ENCODE measurements at places on chromosomes 3 and 15. TPM values are rescaled to one million over a fixed set of nuclear protein-coding genes. Genes with fewer than 3 reads are reported as not detected.

DNA sequence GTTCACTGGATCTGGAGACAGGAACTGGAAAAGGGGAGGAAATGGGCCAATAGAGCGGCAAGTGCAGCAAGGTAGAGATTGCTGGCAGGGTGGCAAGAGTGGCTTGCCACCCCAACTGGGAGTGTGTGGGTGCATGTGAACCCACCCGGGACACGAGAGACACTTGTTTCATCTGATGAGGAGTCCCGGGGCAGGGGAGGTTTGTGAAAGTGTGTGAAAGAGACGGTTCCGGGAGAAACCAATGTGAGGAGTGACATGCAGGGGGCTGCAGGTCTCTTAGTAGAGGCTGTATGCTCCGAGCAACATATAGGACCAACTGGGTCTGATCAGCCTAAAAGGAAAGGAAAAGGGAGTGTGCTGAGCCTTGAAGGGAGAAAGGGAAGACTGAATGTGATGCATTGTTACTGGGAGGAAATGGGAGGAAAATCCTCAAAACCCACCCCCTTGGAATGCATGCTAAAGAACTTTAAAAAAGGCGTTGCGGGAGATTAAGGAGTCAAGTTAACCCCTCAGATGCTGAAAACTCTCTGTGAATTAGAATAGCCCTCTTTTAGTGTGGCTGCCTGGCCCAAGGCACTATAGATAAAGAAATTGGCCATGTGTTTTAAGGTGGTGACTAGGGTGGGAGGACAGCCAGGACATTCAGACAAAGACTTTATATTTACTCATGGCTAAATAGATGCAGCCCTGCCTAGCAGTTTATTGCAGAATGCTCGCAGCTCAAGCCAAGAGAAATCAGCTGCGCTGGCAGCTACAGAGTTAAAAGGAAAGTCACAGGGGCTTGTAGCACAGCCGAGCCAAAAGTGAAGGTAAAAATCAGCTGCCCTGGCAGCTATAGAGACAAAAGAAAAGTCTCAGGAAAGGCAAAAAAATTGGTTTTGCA, 9.1 kb upstream of the SLC9C1 start:
- no peak overlapping the region for H3K27ac ChIP-seq
- H3K4me3 ChIP-seq: peak overlapping the region; percentile 94
- H3K4me1 ChIP-seq: no peaks in the 10 kb centered on the region
- H3K27me3 ChIP-seq: no peaks in the 10 kb centered on the region
- DNase-seq: no peak

GRCh38 chr3:106542101-106542769, 673.4 kb upstream of the CBLB start:
- H3K4me1 ChIP-seq: no peaks in the 10 kb centered on the region
- H3K27ac ChIP-seq: no peak overlapping the region
- no peaks in the 10 kb centered on the region for H3K36me3 ChIP-seq
- no peaks in the 10 kb centered on the region for H3K27me3 ChIP-seq
- DNase-seq: no peak

DNA sequence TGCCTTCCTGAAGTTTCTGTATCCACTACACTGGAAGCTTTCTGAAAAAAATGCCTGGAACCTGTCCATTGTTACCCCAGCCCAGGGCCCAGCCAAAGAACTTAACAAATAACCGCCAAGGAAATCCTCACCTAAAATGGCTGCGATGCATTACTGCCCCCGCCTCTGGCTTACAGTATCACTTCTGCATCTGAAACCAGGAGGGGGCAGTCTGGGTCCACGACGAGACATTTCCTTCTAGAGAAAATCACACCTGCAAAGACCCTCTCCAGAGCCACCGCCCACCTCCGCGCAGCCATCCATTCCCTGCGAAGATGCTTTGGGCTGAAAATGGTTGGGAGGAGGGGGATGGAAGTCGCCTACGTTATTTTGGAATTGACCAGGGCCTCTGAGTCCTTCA, 22.4 kb upstream of the CELF6 start:
- no peak for DNase-seq
- no peak overlapping the region for H3K4me3 ChIP-seq
- H3K36me3 ChIP-seq: peaks cover 9% of the 10 kb centered on the region
- H3K27ac ChIP-seq: no peak overlapping the region

DNA sequence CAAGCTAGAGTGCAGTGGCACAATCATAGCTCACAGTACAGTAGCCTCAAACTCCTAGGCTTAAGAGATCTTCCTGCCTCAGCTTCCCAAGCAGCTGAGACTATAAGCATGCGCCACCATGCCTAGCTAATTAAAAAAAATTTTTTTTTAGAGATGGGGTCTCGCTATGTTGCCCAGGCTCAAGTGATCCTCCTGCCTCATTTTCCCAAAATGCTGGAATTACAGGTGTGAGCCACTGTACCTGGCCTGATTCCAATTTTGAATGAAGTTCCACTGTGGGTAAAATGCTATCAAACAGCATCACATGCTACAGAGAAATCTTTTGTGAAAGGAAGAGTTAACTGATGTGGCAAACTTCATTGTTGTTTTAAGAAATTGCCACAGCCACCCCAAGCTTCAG, 17.5 kb downstream of the ADPGK start:
- H3K27ac ChIP-seq: no peak overlapping the region
- H3K4me3 ChIP-seq: no peak overlapping the region
- H3K27me3 ChIP-seq: no peaks in the 10 kb centered on the region
- no peaks in the 10 kb centered on the region for H3K36me3 ChIP-seq
- DNase-seq: no peak

ITIH1 gene
- not detected for total RNA-seq

SH2D7 gene
- not detected for total RNA-seq

DNA sequence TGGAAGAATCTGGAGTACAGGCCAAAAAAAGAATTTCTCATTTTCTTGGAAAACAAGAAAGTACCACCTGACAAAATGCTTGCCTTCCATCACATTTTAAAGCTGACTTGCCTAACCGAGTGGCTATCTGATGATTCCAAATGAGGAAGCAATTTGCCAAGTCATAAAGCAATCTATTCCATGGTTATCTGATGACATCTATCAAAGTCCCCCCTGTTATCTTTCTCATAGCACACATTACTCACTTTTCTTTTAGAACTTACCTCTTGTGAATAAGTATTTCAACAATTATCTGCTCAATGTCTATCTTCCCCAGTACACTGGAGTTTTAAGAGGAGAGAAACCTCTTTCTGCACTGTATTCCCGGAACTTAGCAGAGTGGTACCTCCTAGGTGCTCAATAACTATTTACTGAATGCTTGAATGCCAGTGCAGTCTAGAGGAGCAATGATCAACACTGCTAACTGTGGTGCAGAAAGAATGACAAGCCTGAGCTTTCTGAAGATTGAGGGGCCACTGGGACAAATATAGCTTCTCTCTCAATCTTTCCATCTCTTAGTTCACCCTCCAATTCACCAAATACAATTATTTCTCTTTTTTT, 186.3 kb upstream of the ATP11B start:
- no peak overlapping the region for H3K4me3 ChIP-seq
- no peak for DNase-seq
- H3K36me3 ChIP-seq: no peaks in the 10 kb centered on the region
- no peak overlapping the region for H3K27ac ChIP-seq
- no peaks in the 10 kb centered on the region for H3K27me3 ChIP-seq

IQCH gene
- total RNA-seq: 2.0 TPM

DNA sequence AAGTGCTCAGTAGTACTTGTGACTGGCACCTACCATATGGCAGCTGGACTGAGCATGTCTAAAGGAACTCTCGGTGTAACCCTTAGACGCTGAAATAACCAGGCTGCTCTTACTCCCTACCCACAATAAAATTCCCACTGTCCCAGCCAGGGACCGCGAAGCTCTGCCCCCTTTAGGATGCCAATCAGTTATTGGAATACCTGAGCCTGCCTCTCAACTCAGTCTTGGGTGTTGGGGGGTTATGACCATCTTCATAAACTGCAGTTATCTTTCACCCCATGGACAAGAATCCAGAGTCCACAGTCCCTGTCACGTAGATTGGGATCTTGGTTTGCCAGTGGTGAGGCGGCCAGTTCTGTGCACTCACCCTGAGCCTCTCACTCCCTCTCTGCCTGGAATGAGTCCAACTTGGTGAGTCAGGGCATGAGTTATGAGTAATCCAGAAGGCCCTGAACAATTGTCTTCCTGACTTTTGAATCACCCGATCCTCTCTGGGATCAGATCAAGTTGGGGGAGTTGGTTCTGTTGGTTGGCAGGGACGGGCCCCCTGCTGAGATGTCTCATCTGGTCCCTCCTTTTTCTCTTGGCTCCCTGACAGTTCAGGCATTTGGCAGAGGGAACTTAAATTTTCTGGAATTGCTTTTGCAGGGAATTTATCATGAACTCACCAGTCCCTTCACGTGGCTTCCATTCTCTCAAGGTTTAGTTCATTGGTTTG, 120.1 kb upstream of the UBE2E1 start:
- H3K36me3 ChIP-seq: no peaks in the 10 kb centered on the region
- DNase-seq: peak; percentile 89
- H3K4me3 ChIP-seq: no peak overlapping the region
- no peak overlapping the region for H3K27ac ChIP-seq

GRCh38 chr15:98666441-98666840, 18.1 kb downstream of the IGF1R start:
- peaks cover 8% of the 10 kb centered on the region for H3K4me1 ChIP-seq
- no peaks in the 10 kb centered on the region for H3K27me3 ChIP-seq
- no peaks in the 10 kb centered on the region for H3K36me3 ChIP-seq
- no peak overlapping the region for H3K4me3 ChIP-seq
- no peak for DNase-seq

DNA sequence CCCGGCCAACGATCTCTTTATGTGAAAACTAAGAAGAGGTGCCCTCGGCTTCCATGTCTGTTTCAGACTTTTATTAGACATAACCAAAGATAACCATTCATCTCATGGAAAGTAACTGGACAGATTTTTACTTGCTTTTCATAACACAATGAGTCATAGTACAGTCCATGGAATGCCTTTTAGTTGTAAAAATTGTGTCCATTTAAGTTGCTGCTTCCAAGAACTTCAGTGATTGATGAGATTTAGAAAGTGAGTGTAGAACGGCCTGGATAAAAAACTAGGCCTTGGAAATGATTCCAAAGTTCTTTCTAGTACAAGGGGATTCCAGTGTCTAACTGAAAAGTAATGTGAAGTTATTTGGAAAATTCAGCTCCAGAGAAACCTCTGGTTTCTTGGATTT, 10.8 kb downstream of the EIF2AK4 start:
- DNase-seq: no peak
- peaks cover 8% of the 10 kb centered on the region for H3K36me3 ChIP-seq
- no peak overlapping the region for H3K4me3 ChIP-seq

FHIT gene
- 4.9 TPM for total RNA-seq

CKMT1A gene
- not detected for total RNA-seq

DNA sequence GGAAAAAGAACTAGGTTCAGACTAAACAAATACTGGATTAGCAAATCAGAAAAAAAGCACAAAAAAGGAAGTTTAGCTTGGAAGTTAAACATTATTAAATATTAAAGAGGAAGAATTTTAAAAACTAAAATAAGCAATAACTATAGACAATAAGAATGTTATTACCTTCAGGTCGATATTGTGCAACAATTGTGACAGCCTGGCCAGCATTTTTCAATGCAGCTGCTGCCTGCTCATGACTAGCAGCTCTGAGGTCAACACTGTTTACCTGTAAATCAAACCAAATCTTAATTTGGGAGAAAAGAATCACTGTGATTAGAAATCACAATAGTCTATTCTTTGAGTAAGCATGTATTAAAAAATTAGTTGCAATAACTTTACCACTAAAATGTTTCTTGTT, 75.1 kb upstream of the MELTF start:
- H3K27ac ChIP-seq: no peak overlapping the region
- no peak for DNase-seq
- no peaks in the 10 kb centered on the region for H3K4me1 ChIP-seq
- no peaks in the 10 kb centered on the region for H3K27me3 ChIP-seq
- no peak overlapping the region for H3K4me3 ChIP-seq
